ENCODE measurements at places on chromosomes 16 and 17. TPM values are rescaled to one million over a fixed set of nuclear protein-coding genes. Genes with fewer than 3 reads are reported as not detected.
A peak's percentile ranks its signal among the peaks of the same experiment; 100 is the strongest.

- DNase-seq, result no peak
These were observed 249.6 kb upstream of the TNRC6C start for GRCh38 chr17:77708936-77709335.

- DNase-seq, result no peak
These were observed 33.1 kb downstream of the ZNF469 start for GRCh38 chr16:88415713-88416323.

- DNase-seq, result no peak
These were observed 26.0 kb downstream of the ZDHHC7 start for GRCh38 chr16:84985079-84986065.

The ITGAD gene
- not detected for total RNA-seq

DNA sequence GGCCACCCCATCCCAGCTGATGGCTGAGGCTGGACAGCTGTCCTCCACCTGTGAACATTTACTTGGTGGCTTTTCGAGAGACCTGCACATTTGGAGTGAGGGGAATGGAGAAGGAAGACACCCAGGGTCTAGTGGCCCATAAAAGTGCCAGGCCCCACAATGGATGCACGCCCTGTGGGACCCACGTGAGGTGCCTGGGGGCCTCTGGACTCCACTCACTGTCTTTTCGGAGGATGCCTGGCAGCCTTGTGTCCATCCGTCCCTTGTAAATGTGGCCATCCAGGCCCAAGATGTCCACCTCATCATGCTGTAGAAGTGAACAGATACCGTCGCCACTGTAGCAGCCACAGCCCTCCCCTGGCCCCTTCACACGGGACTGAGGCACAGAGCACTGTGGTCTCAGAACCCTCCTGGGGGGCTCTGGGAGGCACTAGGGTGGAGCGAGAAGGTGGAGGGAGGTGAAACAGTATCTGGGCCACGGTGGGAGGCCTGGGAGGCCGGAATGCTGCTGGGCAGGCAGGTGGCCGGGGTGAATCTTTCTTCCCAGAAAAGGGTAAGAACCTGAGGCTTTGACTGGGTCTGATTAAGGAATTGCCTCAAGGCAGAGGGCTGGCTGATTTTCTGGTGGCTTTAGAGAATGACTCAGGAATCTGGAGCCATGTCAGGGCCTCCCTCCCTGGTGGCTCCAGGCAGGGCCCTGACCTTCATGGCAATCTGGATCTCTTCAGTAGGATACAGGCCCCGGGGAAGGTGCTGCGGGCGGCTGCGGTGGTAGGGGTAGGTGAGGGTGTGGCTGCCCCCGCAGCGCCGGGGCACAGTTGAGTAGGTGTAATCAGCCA is 11.5 kb downstream of the UBALD2 start:
- DNase-seq, result no peak

DNA sequence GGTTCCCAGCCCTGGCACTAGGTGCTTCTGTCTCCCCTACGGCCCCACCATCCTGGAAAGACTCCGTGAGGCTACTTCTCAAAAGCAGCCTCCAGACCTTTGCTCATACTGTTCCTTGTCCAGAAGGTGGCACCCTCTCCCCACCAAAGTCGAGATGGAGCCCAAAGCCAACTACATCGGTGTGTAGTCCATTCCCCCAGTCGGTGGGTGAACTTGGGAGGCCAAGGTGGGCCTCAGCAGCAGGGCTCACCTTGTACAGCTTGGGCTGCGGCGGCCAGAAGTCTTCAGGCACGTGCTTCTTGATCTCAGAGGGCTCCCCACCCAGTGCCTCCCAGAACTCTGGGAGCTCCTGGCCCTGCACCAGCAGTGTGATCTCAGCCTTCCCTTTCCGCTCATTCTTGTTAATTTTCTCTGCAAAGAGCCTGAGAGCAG is 10.2 kb downstream of the FLII start:
- peak; percentile 71 for DNase-seq

- no peak for DNase-seq
These were observed 33.3 kb upstream of the SMPD3 start for GRCh38 chr16:68481636-68482035.

The MYH13 gene
- total RNA-seq, result not detected

DNA sequence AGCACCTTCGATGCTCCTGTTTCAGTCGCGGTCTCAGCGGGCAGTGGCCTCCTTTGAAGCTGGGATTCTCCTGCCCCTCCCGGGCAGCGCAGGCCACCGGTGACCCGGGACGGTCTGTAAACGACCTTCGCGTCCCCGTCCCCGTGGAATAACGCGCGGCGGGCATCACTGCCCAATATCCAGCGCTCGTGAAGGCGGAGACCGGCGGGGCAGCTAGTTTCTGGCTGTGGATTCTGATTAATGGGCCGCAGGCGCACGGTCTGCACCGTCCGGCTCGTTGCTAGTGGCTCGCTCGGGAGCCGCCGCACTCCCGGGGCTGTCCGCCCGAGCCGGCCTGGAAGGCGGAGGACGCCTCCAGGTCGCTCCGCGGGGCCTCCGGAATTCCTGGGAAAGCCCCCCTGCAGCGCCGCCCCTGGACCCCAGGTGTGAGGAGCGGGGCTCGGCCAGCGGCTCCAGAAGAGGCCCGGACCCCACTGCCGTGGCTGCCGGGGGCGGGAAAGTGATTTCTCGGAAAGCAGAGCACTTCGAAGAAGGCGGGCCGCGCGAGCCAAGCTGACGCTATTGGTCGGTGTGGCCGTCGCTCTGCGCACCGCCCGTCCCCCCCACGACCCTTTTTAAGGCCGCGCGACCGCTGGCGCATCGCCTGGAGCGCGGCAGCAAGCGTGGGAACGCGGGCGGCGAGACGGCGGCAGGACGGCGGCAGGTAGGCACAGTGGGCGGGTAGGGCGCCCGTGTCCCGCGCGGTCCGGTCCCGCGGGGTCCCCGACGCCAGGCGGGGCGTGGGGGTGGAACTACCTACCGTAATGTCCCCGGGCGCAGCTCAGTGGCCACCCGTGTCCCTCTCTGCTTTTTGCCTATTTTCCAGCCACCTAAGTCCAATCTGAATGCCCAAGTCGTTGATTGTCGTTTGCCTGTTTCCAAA is at the start of gene IRF8:
Gene IRF8 (plus strand): TSS at position 642 of the 922 bp plus-strand sequence. CDS start 3,854 bp downstream, outside the sequence.
- peak; percentile 80 for DNase-seq
